Right kidney (tissue), 9 donors: ENCODE measurements at places on chromosomes 5 and 9.

- no peak for DNase-seq
Measured at GRCh38 chr5:17694914-17695313, 60.7 kb downstream of the TAF11L14 start.

GRCh38 chr5:171945476-171945875 lies 61.0 kb downstream of the FBXW11 start:
- no peak for DNase-seq

- DNase-seq = no peak
Measured at GRCh38 chr9:136648751-136649150, 14.0 kb upstream of the EGFL7 start.

DNA sequence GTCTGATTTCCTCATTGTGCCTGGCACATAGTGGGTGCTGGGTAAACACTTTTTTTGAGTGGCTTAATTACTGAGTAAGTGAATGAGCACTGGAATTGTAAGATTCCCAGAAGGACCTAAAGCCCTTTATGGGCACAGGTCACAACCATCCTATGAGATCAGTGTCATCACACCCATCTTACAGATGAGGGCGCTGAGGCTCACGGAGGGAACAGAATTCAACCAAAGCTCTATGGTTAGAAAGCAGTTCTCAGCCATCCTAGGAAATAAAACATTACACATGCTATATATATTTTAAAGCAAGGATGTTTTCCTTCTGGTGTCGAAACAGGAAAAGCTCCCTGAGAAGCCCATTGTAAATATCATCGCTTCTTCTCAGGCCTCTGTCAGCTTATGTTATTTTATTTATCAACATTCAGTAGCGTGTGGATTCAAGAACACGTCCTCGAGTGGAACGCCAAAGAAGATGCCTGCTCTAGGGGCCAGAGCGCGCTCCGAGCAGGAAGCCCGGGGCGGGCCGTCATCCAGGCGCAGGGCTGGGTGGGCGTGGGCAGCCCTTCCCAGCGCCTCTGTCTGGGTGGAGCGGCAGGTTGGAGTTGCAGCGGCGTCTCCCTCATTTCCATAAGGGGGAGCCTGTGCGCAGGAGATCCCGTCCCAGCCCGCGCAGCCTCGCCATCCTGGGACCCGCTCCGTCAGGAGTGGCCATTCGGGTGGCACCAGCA lies 155.8 kb upstream of the SMIM23 start:
- peak; percentile 63 for DNase-seq

GRCh38 chr9:91682806-91683205 lies 259.2 kb upstream of the NFIL3 start:
- DNase-seq = no peak

DNA sequence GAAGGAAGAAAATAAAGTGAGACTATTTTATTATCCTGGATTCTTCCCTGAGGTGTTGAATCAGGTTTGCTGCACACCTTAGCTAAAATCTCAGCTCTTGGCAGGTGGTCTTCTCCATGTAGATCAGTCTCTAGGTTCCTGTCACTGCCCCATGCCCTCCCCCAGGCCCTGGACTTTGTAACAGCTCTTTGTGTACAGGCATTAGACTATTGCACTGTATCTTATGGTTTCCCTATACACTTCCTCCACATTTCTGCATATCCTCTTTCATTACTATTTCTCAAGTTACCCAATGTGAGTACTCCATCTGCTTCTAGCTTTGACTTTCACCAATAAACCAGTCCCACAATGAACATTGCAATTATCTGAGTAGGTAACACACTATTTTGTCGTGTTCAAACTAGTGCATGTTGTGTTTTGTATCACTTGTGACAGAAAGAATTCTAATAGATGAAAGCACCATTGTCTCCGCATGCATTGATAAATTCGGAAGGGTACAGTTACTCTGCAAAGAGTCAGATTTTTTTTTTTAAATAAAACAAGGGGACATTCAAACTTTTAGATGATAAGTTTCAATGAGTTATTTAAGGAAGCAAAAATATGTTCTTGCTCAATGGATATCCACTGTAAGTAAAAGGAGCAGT lies 1348.7 kb upstream of the C9orf72 start:
- no peak for DNase-seq

DNA sequence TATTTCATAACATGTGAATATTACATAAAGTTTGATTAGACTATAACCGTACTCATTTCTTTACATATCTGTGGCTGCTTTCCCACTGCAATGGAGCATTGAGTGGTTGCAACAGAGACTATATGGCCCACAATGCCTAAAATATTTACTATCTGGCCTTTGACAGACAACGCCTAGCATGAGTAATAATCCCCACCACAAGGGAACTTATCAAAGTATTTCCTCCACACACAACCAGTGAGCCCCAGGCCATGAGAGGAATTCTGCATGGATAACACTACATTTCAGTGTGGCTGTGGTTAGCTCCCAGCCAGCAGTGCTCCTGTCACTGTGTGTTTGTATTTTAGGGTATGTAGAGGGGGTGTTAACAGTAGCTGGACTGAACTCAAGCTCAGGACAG lies 54.8 kb downstream of the FAM81B start:
- no peak for DNase-seq

GRCh38 chr5:81068063-81068462 lies 107.9 kb downstream of the RASGRF2 start:
- DNase-seq = no peak

DNA sequence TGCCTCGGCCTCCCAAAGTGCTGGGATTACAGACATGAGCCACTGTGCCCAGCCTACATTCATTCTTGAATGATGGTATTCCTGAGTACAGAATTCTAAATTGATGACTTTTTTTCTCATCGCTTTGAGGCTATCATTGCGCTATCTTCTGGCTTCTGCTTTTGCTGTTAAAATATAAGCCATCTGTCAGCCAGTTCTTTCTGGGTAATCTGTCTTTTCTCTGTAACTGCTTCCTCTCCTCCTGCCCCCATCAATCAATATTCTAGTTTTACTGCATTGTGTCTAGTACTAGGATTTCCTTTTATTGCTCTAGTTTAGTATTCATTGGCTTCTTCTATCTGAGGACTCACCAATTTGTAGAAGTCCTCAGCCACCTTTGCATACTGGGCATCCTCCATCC lies 89.0 kb downstream of the PLPP1 start:
- DNase-seq = no peak

DNA sequence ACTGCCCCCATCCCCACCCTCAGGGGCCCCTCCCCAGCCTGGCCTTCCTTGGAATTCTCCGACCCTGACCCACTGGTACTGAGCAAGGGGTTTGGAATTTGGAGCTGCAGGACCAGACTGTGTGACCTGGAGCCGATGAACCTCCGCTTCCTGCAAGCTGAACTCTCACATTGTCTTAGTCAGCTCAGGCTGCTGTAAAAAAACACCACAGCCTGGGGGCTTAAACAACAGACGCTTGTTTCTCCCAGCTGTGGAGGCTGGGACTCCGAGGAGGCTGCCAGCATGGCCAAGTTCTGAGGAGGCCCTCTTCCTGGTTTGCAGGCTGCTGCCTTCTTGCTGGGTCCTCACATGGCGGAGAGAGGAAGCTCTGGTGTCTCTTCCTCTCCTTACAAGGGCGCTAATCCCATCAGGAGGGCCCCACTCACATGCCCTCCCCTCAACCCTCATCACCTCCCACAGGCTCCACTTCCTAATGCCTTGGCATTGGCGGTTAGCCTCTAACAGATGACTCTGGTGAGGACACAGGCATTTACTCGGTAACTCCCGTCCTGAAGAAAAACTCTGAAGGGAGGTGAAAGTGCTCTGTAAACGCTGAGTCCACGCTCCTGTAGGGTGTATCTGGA lies 42.4 kb downstream of the C5orf15 start:
- no peak for DNase-seq
